ENCODE measurements at places on chromosomes 6 and 20.

GRCh38 chr6:150142097-150142669 lies 661 bp upstream of the PPP1R14C start:
- no peak for DNase-seq

DNA sequence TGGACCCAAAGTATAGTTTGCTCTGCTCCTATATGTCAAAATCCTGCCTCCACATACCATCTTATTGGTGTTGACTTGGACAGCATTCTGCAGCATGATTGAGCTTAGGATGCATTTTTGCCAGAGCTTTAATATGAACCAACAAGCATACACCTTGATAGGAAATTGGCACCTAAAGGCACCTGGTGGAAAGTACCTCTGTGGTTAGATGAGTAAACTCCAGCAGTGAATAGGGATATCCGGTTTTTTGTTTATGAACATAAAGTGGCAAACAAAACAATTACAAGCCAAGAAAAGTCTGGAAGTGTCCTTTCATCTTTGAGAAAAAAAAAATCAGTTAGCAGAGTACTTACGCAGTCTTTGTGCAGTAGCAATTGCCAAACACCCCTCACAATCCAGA lies 6.2 kb upstream of the CYP24A1 start:
- DNase-seq = no peak

DNA sequence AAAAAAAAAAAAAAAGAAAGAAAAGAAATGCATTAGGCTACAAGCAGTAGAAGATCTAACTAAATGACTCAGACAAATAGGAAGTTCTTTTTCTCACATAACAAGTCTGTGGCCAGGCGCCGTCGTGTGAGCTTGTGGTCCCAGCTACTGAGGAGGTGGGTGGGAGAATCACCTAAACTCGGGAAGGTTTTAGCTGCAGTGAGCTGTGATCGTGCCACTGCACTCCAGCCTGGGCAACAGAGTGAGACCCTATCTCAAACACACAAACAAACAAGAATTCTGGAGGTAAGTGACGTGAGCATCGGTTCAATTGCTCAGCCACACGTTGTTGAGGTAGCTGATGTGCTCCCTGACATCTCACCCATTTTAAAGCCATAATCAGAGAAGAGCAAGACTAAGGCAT lies 37.9 kb upstream of the SLC23A2 start:
- DNase-seq = peak; percentile 17

GRCh38 chr6:108958900-108959770 lies 110.9 kb downstream of the ARMC2 start:
- DNase-seq = no peak

DNA sequence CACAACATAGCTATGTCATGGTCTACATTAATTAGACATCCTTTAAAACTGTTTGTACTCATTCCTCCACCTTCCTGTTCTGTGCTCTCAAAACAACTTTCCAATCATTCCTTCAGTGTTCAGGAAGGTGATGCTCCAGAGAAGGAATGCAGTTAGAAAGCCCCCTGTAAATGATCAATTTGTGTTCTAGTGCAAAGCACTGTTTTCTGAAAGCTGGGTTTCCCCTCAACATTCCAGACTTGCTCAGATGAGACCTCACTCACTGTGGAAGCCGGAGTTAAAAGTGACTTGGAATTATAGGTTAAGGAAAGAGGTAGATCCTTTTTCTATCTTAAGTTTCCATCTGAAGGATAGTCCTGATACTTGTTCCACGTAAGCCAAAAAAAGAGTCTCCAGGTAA lies 95.9 kb downstream of the BMP2 start:
- no peak for DNase-seq

- DNase-seq = no peak
These were observed 126.7 kb downstream of the DST start for GRCh38 chr6:56516003-56516402.

DNA sequence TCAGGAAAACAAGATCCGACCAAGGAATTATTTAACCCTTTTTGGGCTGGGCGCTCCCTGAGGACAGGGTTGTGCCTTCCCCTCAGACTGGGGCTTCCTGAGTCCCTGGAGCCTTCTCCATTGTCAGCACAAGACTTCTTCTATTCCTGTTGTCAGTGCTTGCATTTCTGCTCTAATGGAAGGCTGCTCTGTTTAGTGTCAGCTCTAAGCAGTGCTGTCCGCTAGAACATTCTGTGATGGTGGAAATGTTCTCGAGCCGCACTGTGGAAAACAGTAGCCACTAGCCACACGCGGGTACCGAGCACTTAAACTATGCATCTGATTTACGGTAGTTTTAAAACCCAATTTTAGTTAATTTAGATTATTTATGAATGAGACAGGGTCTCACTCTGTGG lies 64.0 kb downstream of the VEGFA start:
- no peak for DNase-seq

DNA sequence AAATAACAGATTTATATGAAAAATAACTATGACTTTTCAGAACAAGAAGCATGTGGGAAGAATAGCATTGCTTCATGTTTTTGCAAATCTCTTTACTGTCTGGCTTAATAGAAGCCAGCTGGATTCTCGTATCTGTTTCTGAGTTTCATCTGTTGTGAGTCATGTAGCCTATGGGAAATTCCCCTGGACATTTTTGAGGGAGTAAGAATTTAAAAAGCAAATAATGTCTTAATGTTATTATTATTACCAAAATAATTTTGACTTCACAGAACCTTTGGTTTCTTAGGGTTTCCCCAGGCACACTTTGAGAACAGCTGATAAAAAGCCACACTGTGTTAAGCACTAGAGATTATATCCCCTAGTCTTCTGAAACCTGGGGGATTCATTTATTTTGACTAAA lies 75.8 kb downstream of the SYCP2L start:
- no peak for DNase-seq

GRCh38 chr6:33993091-33993490 lies 152.8 kb downstream of the GRM4 start:
- DNase-seq = no peak
